ENCODE measurements at places on chromosomes 7 and 10.

DNA sequence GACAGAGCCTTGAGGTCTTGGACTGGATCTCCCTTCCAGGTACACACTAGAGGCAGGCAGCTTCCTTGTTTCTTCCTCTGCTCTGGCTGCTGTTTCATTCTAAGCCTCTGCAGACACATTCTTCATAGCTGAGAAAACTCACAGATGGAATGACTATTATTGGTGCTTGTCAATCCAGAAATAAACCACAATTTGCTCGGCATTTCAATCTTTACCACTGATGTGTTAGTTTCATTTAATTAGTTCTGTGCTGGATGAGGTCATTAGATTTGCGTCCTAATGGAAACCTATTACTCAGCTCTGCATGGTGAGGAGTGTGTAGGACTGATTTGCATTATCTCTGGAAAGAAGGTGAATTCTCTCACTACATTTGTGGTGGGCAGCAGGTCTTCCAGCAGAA, 392.5 kb downstream of the NRG3 start:
- DNase-seq, result no peak

GRCh38 chr7:84612981-84613681, 418.5 kb upstream of the SEMA3A start:
- DNase-seq, result no peak

GRCh38 chr10:114427124-114427852, 23.0 kb upstream of the AFAP1L2 start:
- no peak for DNase-seq

GRCh38 chr7:39702133-39702532, 78.8 kb downstream of the RALA start:
- no peak for DNase-seq

DNA sequence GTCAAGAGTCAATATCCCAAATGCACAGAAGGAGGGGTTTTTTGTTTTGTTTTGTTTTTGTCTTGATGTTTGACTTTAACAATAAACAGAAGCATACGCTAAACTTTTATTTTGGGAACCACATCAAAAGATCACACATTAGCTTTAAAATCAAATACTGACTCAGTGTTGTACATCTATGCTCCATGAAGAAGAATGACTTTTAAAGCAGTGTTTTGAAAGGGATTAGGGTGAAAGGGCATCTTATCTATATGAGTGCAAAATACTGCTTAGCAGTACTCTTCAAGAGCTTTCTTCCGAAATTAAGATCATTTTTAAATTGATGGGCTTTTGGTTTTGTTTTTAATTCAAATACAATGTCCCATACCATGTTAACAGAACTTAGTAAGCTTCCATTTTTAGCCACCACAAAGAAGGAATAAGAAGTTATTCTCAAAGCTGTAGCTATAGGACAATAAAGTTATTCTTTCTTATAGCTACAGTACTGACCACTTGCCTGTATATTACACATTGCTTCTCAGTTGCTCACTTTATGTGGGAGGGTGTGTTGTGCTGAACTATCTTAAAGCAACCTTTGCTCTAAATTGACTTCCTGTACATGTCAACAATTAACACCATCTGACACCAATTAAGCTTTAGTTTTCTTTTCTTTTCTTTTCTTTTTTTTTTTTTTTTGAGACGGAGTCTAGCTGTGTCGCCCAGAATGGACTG, 144.3 kb upstream of the KAT6B start:
- no peak for DNase-seq

GRCh38 chr10:126867567-126868365, 37.5 kb upstream of the DOCK1 start:
- no peak for DNase-seq

All from RKO (cell line).